ENCODE measurements at places on chromosomes 16 and 17.

GRCh38 chr17:62188713-62189112 is 123.6 kb upstream of the MED13 start:
- DNase-seq, result no peak

DNA sequence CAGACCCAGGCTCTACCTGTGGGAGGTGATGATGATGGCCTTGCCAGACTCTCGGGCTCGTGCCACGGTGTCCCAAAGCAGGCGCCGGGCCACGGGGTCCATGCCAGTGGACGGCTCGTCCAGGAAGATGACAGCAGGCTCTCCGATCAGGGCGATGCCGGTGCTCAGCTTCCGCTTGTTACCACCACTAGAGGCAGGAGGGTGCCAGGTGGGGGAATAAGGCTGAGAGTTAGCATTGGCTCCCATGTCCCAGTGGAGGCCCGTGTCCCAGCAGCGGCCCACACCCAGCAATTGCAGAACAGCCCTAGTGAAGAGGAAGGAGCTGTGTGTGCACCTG is 10.3 kb upstream of the RNPS1 start:
- no peak for DNase-seq

GRCh38 chr16:65125322-65125721 is 3.5 kb upstream of the CDH11 start:
- no peak for DNase-seq

DNA sequence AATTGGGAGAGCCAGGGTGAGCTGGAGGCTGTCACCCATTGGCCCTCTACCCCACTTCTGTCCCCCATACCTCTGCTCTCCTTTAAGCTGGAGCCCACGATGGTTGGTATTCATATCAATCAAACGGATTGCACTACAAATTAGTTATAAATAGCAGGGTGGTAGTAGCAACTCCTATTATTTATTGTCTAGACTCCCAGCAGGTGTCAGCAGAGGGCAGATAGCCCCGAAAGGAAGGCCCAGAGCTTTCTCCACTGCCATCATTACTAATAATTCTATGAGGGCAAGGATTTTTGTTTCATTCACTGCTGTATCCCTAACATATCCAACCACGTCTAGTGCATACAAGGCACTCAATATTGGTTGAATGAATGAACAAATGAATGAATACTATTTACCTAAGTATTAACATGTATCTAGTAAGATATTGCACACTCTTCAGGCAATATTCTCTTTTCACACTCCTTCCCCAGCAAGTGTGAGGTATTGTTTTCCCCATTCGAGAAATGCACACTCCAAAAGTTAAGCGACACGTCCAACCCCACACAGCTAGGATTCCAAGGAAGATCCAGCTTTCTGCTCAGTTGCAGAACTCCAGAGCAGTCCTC is 6.3 kb downstream of the C17orf50 start:
- no peak for DNase-seq

DNA sequence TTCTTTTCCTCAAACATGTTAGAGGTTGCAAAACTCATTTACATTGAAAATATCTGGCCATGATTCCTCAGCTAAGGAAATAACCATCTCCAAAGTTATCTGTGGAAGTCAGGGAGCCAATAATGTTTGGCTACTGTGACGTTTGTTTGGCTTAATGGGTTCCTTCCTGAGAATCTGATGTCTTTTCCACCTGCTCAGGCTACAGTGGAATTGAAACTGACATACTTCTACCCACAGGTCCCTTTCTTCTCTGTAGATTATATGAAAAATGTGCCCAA is 221.1 kb upstream of the XYLT1 start:
- DNase-seq, result no peak

DNA sequence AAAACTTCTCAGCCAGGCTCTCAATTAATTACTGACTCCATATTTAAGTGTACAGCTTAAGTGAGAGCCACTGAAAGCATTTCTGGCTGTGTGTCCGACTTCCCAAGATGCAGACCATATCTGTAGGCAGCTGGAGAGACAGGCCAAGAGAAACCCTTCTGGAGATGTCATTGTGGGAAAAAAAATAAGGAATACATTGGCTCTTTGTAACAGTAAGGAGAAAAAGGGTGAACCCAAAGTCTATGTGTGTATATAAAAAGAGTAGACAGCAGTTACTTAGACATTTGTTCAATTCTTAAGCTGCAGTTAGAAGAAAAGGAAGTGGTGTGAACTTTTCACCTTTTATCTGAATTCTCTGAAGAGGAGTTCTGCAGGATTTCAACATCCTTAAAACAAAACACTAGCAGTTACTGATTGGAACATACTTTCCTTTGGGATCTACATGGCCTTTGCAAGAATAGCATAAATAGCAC is 21.7 kb downstream of the FAM117A start:
- DNase-seq, result no peak

- DNase-seq, result no peak
Measured at GRCh38 chr16:84597931-84598351, 19.9 kb downstream of the COTL1 start.

DNA sequence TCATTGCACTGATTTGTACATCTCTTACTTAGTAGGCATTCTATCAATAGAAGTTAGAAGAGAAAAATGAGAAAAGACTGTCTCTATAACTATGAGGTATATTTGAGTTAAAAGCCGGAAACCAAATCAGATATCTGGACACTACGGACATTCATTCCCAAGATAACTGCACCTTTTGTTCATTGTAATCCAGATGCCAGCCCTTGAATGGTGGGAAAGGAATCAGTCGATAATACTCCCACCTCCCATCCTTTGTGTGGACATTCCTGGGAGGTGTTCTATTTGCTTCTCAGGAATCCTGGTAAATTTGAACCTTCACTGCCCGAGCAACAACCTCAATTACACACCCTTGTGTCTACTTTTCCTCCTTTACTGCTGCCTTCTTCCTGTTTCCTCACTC is 225.2 kb downstream of the CHD9NB start:
- no peak for DNase-seq

- DNase-seq, result no peak
Measured at GRCh38 chr17:73189417-73190099, 3.3 kb upstream of the COG1 start.

DNA sequence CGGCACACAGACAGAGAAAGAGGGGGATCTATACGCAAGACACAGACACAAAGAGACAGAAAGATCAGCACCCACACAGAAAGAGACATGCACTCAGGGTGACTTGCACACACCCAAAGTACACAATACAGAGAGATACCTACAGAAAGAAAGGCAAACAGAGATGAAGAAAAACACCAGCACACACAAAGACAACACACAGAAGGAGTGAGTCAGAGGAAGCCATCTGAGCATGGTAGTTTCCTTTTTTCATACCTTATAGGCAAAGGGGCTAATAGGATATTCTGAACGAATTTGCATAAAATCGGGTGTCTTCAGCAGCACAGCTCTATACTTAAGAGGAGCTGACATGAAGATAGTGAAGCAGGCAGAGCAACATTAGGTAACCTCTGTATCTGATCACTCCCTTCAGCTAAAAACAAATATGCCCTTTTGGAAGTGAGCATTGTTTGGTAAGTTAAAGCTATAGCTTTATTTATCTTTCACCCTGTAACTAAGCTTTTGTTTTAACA is 198.6 kb downstream of the AATF start:
- no peak for DNase-seq

- DNase-seq, result peak; percentile 79
Measured at GRCh38 chr17:1724351-1724868, at the start of gene WDR81. WDR81 (plus strand) TSS chr17:1724704; CDS start chr17:1724960, 256 bp downstream.

GRCh38 chr17:32102646-32103186 is 39.6 kb upstream of the RHOT1 start:
- DNase-seq, result no peak

DNA sequence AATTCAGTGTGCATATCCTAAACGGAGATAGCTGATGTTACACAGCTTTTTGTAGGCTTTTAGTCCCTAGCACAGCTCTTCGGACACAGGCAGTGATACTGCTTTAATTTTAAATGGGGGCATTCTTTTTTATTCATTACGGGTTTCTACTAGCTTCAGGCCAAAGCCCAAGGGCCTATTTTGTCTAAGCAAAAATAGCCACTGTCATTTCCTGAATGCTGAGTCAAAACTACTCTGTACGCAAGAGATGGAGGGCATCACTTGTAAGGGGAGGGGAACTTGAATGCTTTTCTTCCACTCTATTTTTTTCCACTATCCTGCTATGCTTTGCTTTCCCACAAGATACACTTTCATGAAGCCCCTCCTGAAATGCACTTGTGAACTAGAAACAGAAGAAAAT is 360.7 kb downstream of the PMP22 start:
- DNase-seq, result no peak

- no peak for DNase-seq
Measured at GRCh38 chr16:66447491-66447890, 20.4 kb downstream of the BEAN1 start.

DNA sequence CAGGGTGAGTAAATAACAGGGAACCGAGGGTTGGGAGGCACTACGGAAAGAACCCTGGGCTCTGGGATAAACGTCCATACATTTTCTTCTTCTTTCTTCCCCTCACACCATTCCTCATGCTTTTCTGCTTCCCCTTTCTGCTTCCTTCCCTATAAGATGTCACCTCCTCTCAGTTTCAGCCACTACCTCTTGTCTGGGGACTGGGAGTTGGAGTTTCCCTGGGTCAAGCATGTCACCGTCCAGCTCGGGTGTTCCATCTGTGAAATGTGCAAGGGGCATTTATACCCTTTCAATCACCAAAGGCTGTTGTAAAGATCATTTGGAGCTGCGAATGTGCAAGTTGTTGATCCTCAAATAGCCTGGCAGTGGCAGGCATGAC is 17.5 kb upstream of the CCL22 start:
- no peak for DNase-seq

DNA sequence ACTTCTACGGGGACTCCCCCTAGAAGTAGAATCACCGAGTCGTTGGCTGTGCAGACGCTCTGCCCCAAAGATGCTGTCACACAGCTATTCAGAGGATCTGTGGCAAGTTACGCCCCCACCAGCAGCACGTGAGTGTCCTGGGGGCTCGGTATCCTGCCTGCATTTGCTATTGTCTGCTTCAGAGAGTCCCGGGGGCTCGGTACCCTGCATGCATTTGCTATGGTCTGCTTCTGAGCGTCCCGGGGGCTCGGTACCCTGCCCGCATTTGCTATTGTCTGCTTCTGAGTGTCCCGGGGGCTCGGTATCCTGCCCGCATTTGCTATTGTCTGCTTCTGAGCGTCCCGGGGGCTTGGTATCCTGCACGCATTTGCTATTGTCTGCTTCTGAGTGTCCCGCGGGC is 23.8 kb upstream of the ZNF469 start:
- no peak for DNase-seq
